PC-3 (cell line): ENCODE measurements at places on chromosomes 12 and 14. TPM values are rescaled to one million over a fixed set of nuclear protein-coding genes. Genes with fewer than 3 reads are reported as not detected.
A peak's percentile ranks its signal among the peaks of the same experiment; 100 is the strongest.

GRCh38 chr12:47377414-47378221 is 297.9 kb upstream of the AMIGO2 start:
- H3K27me3 ChIP-seq: no peaks in the 10 kb centered on the region
- peak overlapping the region; percentile 42 for H3K27ac ChIP-seq
- H3K36me3 ChIP-seq: no peaks in the 10 kb centered on the region
- DNase-seq: peak; percentile 78
- H3K4me1 ChIP-seq: peaks cover 24% of the 10 kb centered on the region
- no peak overlapping the region for H3K4me3 ChIP-seq

GRCh38 chr12:3091038-3091319 is 13.8 kb downstream of the TSPAN9 start:
- no peak for DNase-seq
- no peak overlapping the region for H3K4me3 ChIP-seq
- H3K36me3 ChIP-seq: no peaks in the 10 kb centered on the region
- H3K27ac ChIP-seq: no peak overlapping the region

- DNase-seq: no peak
- no peaks in the 10 kb centered on the region for H3K4me1 ChIP-seq
- no peak overlapping the region for H3K4me3 ChIP-seq
- H3K36me3 ChIP-seq: peaks cover 9% of the 10 kb centered on the region
- H3K27me3 ChIP-seq: no peaks in the 10 kb centered on the region
- no peak overlapping the region for H3K27ac ChIP-seq
Observed at GRCh38 chr14:75752907-75753594, 92.0 kb downstream of the TTLL5 start.

- DNase-seq: no peak
- no peaks in the 10 kb centered on the region for H3K4me1 ChIP-seq
- H3K27me3 ChIP-seq: no peaks in the 10 kb centered on the region
- no peaks in the 10 kb centered on the region for H3K36me3 ChIP-seq
Observed at GRCh38 chr12:64544371-64545080, 65.8 kb upstream of the RASSF3 start.

DTX1 gene
- total RNA-seq: not detected in 2 replicates

RNASE3 gene
- total RNA-seq: not detected in 2 replicates

DNA sequence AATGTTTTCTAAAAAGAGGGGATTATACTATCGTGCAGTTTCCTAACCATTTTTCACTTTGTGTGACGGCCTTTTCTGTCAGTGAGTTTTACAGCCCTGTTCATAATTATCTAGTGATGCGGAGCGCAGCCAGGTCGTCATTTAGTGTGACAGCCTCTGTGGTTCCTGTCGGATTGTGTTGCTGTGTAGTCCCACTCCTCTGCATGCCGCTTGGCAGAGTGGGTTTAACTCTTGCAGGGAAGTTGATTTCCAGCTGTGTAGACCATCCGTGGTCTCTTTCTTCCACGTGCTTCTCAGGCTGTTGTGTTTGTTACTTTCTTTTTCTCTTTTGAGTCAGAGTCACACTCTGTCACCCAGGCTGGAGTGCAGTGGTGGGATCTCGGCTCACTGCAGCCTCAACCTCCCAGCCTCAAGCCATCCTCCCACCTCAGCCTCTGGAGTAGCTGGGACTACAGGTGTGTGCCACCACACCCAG is 8.6 kb downstream of the RAN start:
- no peak for DNase-seq
- H3K27me3 ChIP-seq: no peaks in the 10 kb centered on the region
- H3K36me3 ChIP-seq: peaks cover 20% of the 10 kb centered on the region
- H3K4me3 ChIP-seq: no peak overlapping the region
- no peak overlapping the region for H3K27ac ChIP-seq

DNA sequence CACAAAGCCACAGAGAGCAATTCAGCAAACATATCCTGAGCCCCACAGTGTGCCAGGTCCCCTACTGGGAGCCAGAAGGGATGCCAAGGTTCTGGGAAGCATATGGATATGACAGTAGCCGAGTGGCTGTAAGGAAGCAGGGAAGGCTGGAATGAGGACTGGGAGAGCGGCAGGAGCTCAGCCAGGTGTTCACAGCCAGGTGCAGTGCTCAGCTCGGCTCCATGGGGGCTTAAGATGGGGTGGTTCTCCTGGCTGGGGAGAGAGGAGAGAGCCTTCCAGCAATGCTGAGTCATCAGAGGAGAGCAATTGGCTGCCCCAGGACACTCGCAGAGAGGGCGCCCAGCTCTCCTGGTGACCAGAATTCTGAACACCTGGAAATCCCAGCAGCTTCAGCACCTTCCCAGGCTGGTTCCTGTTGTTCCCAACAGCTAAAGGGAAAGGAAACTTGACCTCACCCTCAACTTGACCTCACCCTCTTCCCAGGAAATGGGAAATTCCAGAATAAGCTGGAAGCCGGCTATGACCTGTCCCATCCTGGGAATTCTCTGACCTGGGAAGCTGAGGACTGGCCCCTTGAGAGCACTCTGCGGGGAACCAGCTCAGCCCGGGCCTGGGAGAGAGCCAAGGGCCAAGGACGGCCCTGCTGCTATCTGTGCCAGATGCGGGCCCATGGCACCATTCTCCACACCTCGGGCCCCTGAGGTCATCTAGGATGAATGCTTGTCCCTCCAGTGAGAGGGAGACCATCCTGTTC is 34.6 kb downstream of the SLC6A12 start:
- DNase-seq: no peak
- H3K4me1 ChIP-seq: peaks cover 34% of the 10 kb centered on the region
- H3K4me3 ChIP-seq: no peak overlapping the region
- no peak overlapping the region for H3K27ac ChIP-seq
- H3K27me3 ChIP-seq: no peaks in the 10 kb centered on the region

DNA sequence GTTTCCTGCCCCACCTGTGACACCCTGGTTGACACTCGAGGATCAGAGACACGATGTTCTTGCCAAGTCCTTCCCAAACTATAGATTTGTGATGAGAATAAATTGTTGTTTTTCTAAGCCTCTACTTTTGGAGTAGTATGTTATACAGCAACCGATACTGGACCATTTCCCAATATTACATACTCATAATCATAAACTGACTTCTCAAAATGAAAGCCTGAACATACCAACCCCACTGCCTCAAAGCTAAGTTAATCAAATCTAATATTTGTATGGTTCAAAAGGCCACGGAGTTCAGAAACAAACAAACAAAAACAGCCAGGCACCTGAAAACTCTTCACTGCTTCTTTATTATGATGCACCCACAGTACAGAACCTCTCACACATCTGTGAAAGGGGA is 52.3 kb upstream of the GPHB5 start:
- no peak overlapping the region for H3K27ac ChIP-seq
- H3K36me3 ChIP-seq: peaks cover 5% of the 10 kb centered on the region; the same call in 1 of the 2 replicates
- no peaks in the 10 kb centered on the region for H3K27me3 ChIP-seq
- H3K4me1 ChIP-seq: no peaks in the 10 kb centered on the region
- no peak for DNase-seq
- no peak overlapping the region for H3K4me3 ChIP-seq

- no peak overlapping the region for H3K27ac ChIP-seq
- no peaks in the 10 kb centered on the region; the same call in 1 of the 2 replicates for H3K36me3 ChIP-seq
- H3K4me1 ChIP-seq: no peaks in the 10 kb centered on the region
Observed at GRCh38 chr12:219891-220352, 6.0 kb upstream of the SLC6A12 start.

AMN gene
- total RNA-seq: 0.17 TPM in 1 of 2 replicates, not detected in the other

DNA sequence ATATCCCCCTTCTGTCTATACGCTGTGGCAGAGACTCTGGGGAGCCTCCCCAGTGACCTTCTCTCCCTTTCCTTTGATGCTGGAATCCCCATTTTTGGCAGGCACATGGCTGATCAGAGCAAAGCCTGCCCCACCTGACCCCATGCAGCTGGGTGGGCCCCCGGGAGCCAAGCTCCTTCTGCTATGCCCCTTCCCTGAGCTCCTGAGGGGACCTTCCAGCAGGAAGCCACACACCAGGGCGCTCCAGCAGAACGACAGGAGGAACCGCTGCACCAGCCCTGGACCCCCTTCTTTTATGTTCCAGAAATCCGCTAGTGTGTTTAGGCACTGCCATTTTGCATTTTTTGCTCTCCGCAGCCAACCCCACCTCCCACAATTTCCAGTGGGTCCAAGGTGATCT is 44.6 kb downstream of the TRAFD1 start:
- no peak for DNase-seq
- no peaks in the 10 kb centered on the region for H3K27me3 ChIP-seq
- no peaks in the 10 kb centered on the region for H3K36me3 ChIP-seq
- no peak overlapping the region for H3K4me3 ChIP-seq

GRCh38 chr14:94011795-94012194 is 14.3 kb upstream of the OTUB2 start:
- no peak overlapping the region for H3K27ac ChIP-seq
- no peak overlapping the region for H3K4me3 ChIP-seq
- H3K27me3 ChIP-seq: no peaks in the 10 kb centered on the region
- H3K4me1 ChIP-seq: 0 out of 2 replicates have a peak, but pooled peaks cover 7% of the 10 kb centered on the region
- H3K36me3 ChIP-seq: no peaks in the 10 kb centered on the region
- DNase-seq: no peak

- H3K4me3 ChIP-seq: no peak overlapping the region
- no peaks in the 10 kb centered on the region for H3K36me3 ChIP-seq
- H3K4me1 ChIP-seq: peaks cover 20% of the 10 kb centered on the region
- peak overlapping the region; percentile 43 for H3K27ac ChIP-seq
- H3K27me3 ChIP-seq: no peaks in the 10 kb centered on the region
- DNase-seq: peak; percentile 90
Observed at GRCh38 chr14:34051966-34052657, 101.2 kb upstream of the EGLN3 start.

GRCh38 chr12:87827638-87828264 is 201.4 kb downstream of the C12orf50 start:
- peaks cover 12% of the 10 kb centered on the region for H3K4me1 ChIP-seq
- H3K4me3 ChIP-seq: no peak overlapping the region
- no peak overlapping the region for H3K27ac ChIP-seq
- no peaks in the 10 kb centered on the region for H3K36me3 ChIP-seq
- peak; percentile 76 for DNase-seq

DNA sequence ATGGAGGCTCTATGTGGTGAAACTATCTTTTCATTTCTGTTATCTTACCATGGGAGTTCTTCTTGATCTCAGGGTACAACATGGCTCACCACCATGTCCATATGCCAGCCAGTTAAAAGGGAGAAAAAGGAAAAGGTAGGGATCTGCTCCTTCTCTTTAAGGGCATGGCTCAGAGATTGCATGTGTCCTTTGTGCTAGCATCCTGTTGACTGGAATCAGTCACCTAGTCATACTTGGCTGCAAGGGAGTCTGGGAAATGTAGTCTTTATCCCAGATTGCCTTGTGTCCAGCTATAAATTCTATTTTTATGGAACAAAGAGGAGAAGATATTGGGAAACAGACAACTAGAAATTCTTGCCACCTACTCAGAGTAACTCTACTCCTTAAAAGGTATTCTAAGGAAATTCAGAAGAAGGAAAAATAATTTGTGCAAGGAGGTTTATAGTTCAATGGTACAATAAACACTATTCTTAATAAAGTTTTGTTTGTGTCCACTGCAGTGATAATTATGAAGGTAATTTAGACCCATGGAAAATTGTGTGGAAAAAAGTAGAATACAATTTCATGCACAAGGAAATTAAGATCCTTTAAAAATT is 86.4 kb upstream of the RPH3A start:
- H3K36me3 ChIP-seq: no peaks in the 10 kb centered on the region
- peak; percentile 39 for DNase-seq
- H3K4me3 ChIP-seq: no peak overlapping the region
- peaks cover 57% of the 10 kb centered on the region for H3K27me3 ChIP-seq
- no peaks in the 10 kb centered on the region for H3K4me1 ChIP-seq
- H3K27ac ChIP-seq: no peak overlapping the region
